IMR-90 (cell line): ENCODE measurements at places on chromosomes 2 and 18.

DNA sequence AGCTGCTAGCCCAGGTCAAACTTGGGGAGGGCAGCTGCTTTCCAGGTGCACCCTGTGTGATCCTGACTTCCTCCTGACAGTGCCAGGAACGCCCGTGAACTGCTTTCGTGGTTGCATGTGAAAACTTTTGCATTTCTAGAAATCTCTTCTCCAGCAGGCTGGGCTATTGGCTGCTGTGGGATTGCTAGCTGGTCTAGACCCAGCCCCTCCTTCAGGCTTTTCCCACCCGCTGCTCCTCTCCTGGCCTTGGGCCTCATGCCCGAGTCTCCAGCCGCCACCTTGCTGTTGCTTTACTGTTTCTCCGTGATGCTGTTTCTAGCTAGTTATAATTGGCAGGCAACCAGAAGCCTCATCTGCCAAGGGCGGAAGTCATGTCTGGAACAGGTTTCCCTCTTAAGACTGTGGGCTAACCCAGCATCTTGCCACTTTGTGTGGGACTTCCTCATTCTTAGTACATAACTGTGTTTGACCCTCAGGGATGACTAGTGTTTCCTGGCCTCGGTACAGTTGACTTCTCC is 27.0 kb upstream of the MGAT4A start:
- DNase-seq: peak; percentile 79

GRCh38 chr18:49980896-49981295 is 167.6 kb upstream of the ACAA2 start:
- no peak for DNase-seq

DNA sequence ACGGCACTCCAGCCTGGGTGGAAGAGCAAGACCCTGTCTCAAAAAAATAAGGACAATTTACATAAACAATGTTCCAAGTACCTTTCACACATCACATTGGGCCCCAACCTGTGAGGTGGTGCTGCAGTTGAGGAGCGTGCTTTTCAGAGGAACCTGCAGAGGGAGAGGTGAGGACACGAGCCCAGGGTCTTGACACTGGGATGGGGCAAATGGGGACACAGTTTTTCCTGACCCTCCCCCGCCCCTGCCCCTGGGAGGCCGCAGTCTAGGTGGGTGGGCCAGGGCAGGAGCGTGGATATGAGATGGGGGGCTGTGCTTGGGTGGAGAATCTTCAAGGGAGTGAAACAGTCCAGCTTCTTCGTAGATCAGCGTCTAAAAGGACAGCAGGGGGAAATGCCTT is 112.9 kb downstream of the SEPTIN10 start:
- DNase-seq: no peak

- peak; percentile 6 for DNase-seq
Measured at GRCh38 chr2:181063696-181064095, 83.3 kb downstream of the UBE2E3 start.
